ENCODE measurements at places on chromosomes 1 and 21.

GRCh38 chr21:30480145-30480544, at the start of gene KRTAP19-1:
Gene KRTAP19-1 (minus strand): TSS chr21:30480367. CDS start chr21:30480317, 50 bp downstream.
- no peak for DNase-seq

- no peak for DNase-seq
These were observed 53.3 kb downstream of the PDE9A start for GRCh38 chr21:42706765-42707164.

DNA sequence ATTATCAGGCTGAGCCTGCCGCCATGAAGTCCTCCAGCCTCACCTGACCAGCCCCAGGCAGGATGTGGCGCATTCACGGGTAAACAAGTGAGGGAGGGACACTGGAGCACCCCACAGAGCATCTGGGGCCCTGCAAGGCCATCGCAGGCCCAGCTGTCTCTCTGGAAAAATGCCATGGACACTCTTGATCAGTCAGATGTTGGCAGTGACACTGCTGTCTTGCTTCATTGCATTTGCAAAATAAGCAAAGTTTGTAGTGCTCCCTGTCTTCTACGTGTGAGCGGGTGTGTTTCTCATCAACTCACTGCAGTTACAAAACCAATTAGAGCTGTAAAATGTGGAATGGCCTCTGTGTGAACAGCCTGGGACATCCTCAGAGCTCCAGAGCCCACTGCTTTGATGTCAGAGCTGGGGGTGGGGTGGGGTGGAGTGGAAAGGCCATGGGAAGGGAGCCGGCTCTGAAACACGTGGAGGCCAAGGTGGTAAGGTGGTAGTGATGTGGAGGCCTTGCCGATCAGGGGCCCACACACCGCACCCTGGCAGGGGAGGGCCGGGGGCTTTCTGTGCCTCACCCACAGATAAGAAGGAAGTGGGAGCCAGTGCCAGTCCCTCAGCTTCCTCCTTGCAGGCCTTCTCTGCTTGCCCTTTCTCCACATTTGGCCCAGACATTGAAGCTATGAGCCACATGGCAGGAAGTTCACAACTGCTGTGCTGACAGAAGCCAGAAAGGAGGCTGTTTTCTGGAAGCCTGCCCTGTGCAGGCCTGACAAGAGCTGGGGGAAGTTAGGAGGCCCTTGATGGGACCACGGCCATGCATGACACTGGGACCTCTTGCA, 254.9 kb downstream of the RHOU start:
- no peak for DNase-seq

DNA sequence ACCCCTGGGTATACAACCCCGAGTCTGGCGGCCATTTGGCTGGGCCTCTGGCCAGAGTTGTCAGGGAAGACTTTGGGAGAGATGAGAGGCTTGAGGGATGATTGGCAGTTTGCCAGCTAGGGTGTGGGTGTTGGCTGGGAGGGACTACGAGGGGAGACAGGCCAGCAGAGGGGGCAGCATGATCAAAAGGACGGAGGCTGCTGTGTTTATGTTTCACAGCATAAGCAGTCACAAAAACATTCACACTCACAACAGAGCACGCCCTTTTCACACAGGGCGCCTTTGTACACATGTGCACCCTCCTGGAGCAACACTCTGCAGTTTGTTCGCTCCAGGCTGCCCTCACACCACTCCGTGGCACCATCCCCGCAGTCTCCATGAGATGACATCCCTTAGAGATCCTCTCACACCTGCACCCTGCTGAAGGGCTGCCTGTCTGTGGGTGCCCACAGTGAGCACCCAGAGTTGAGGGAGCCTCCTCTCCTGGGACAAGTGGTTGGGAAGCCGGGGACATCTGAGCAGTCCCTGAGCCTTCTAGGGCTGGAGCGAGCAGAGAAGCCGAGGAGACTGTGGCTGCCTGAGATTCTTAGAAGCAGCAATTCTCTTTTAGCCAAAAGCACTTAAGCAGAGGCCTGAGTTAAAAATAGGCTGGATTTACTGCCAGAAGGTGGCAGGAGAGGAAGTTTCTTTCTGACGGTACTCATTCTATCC, 15.4 kb downstream of the EFNA3 start:
- DNase-seq: no peak

- peak; percentile 56 for DNase-seq
These were observed 16.6 kb upstream of the RNF19B start for GRCh38 chr1:32981003-32981901.

GRCh38 chr1:57597036-57597435, 173.2 kb upstream of the DAB1 start:
- DNase-seq: no peak

- DNase-seq: no peak
These were observed 1183.4 kb downstream of the AMY1C start for GRCh38 chr1:104932949-104933679.
